Central memory CD4-positive, alpha-beta T cell (primary cell): ENCODE measurements at places on chromosomes 4 and X.

- no peak for DNase-seq
Measured at GRCh38 chr4:115054836-115055235, 58.6 kb downstream of the NDST4 start.

DNA sequence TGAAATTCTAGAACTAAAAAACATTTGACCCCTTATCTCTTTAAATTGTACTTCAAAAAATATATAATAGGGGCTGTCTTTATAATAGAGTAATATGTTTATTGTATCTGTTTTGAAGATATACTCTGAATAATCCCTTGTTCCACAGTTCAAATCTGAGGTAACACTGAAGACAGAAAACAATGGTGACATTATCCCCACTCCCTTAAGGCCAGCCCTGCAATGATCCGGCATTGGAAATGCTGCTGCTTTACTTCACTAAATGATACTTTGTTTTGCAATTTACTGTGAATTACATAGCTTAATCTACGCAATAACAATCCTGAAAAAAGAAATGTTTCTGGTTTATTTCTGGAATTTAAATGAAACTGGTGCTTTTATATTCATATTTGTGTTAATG lies 34.4 kb upstream of the ZFP42 start:
- DNase-seq = no peak

DNA sequence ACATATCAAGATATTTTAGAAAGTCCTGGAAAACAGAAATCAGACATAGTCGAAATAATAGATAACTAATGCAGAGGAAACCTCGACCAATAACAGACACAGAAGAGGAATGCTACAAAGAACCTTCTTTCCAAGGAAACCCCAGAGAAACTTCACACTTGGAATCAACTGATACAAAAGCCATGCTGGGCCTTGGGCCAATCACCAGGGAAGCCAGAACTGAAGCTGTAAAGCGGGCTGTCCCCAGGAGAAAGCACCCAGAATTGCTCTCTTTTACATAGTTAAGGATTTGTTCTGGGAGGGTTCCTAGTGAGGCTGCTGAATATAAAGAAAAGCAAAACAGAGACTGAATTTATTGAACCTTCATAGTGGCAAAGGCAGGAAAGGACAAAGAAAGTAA lies 100.5 kb downstream of the PRDM5 start:
- DNase-seq = no peak

DNA sequence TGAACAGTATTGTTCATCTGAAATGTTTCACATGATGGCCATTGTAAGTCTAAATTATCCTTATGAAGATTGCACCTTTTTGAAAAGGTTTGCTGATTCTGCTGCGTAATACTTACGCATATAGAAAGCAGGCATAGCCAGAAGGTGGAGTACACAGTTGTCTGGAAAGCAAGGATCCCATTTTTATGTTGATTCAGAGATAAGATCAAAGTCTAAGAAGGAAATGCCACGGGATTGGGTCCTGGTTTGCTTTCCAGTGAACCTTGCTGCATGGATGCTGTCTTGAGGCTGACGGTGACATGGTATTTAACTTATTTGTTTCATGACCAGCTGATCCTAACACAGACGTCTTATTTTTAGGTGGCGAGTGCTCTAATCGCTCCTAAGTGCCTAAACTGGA lies 15.5 kb downstream of the MAGEA9B start:
- DNase-seq = no peak

GRCh38 chr4:31234494-31234893 lies 514.3 kb downstream of the PCDH7 start:
- DNase-seq = no peak

DNA sequence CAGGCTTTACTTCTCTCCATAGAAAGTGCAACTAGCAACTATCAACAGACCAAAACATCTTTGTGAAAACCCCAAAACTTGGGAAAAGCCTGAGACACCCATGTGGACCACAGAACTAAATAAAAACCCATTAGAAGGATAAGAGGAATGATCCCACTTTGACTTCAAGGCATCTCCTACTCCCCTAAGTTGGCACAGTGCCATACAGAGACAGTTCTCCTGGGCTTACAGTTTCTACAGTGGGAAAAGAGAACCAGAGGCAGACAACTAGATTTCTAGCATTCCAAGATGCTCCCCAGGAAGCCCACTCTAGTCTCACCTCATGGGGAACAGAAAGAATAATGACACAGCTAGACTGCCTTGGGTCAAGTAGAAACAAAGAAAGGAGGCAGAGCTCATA lies 20.4 kb downstream of the TMLHE start:
- no peak for DNase-seq

DNA sequence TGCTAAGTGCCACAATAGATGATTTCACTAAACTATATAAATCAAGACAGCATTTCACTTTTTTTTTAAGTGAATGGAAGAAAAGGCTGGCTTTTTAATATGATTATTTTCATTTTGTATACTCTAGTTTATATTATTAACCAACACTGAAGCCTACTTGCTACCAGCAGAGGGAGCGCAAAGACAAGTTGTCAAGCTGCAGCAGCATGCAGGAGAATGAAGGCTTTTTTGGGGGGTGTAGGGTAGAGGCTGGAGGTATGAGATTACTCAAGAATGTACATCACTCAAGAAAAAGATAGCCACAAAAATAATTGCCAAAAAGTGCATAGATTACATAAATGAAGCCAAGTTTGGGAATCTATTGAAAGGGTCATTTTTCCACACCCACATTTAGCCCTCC lies 519.5 kb downstream of the FGF13 start:
- no peak for DNase-seq

- DNase-seq = no peak
Measured at GRCh38 chr4:71229477-71230270, 109.1 kb upstream of the SLC4A4 start.

DNA sequence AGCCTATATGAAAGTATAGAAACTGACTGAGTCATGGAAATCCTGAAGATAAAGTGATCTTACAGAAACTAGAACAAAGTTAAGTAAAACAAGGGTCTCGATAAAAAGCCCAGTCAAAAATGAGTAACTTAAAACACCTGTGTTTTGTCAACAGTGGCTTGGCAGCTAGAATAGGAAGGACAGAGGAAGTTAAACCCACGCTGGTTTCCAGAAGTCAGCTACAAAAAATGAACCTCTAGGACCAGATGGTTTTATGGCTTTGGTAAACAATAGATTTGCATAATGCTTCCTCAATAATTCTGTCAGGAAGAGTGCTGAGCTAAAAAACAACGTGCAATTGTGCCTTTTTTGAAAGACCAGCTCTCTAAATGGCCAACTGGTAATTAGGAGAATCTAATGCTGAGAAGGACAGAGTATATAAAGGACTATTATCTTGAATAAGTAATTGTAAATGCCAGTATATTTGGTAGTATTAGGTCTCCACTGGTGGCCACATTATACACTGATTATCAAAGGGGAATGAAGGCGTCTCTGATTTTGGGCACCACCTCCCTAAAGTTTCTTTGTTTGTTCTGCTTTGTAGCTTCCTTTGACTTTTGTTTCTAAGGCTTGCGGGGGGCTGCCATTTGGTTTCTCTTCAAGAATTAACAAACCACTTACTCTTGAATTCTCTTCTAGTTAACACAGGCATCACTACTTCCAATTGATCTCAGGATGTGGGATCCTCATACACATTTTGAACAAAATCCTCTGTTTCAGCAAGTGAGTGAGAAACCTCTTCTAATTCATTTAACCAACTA lies 72.2 kb upstream of the PPP3CA start:
- no peak for DNase-seq

DNA sequence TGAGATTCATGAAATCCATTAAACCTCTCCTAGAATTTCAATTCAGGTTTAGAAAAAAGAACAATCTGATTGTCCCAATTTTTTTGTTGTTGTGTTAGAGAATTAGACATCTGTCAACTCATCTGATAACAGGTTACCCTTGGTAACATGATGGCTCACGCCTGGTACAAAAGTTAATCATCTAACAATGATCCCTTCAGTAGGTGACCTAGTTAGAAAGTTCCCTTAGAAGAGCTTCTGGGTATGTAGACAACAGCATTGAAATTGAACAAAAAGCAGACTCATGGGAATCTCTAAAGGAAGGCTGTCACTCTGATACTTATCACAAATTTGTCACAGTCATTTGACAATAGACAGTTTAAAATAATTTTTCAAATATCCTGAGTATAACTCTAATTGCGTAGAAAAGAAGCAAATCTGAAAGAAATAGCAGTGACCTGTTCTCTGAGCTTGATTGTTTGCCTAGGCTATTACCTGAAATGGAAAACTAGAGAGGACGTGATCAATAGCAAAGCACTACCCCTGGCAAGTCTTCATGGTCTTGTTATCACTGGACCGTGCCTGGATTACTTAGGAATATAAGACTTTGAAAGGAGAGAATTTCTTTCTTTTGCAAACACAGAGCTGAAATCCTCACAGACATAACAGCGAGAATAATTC lies 880.4 kb upstream of the AGA start:
- no peak for DNase-seq

DNA sequence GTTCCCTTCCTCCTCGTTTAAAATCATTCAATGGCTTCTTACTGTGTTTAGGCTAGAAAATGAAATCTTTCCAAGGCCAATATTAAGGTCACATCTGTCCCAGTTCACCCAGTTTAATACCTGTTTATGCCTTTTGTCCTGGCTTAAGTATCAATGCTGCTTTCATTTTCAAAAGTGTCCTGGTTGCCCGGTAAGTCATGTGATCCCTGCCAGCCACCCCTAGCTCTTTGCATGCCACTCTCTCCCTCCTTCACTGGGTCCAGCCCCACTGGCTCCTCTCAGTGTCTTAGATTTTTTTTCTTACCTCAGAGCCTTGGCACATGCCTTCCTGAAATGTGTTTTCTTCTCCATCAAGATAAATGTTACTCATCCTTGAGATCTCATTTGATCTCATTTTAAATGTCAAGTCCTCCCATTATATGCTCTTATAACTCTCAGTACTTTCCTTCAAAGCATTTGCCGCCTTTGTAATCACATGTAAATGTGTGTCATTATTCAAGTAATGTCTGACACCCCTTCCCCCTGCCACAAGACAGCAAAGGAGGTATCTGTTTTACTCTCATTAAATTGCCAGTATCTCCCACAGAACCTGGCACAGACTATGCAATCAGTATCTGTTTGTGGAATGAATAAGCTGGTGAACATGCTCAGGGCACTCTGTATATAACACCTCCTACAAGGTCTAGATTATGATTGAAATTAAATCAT lies 472.5 kb upstream of the RPS6KA3 start:
- DNase-seq = no peak

- no peak for DNase-seq
Measured at GRCh38 chr4:139555705-139556070, 331 bp downstream of the SETD7 start.

DNA sequence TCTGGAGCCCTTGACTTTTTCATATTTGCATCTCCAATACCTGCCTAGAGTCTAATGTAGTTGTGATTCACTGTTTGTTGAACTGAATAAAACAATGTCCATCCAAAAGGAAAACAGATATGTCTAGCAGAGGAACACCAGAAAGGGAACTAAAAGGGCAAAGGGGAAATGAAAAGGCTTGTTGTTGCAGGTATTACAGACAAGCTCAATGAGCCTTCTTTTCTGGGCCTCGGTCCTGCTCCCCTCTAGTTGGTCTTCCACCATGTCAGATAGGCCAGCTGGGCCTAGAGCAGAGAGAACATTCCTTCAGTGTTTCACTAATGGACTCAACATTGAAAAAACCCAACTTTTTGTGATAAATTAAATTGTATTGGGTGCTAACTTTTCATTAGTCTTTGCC lies 55.4 kb downstream of the ZFX start:
- no peak for DNase-seq

DNA sequence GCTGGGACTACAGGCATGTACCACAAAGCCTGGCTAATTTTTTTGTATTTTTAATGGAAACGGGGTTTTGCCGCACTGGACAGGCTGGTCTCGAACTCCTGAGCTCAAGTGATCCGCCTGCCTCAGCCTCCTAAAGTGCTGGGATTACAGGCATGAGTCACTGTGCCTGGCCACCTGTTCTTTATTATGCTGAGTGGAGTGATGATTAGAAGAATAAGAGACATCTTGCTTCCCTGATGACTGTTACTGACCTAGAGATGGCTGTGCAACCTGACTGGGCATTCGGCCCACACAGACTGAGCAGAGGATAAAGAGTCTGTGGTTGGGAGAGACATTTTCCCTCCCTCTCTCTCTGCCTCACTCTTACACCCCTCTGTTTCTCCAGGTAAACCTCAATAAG lies 56.7 kb downstream of the SPINK2 start:
- DNase-seq = no peak

GRCh38 chr4:52983563-52984303 lies 121.6 kb downstream of the RASL11B start:
- peak; percentile 30 for DNase-seq

DNA sequence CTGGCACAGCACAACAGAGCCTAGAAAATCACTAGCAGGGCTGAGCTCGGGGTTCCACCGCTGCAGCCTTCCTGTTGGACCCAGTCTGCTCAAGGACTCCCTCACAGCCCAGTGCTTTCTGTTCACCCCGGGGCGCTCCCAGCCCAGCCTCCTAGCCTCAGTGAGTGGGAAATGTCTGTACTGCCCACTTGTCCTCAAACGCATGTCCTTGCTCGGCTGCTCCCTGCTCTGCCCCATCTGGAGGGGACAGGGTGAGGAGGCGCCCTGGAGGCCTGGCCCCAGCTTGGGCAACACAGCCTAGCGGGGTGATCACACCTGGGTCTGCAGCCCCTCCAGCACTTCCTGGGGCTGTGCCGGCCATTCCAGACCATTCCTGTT lies 11.9 kb upstream of the CCNQ start:
- no peak for DNase-seq

DNA sequence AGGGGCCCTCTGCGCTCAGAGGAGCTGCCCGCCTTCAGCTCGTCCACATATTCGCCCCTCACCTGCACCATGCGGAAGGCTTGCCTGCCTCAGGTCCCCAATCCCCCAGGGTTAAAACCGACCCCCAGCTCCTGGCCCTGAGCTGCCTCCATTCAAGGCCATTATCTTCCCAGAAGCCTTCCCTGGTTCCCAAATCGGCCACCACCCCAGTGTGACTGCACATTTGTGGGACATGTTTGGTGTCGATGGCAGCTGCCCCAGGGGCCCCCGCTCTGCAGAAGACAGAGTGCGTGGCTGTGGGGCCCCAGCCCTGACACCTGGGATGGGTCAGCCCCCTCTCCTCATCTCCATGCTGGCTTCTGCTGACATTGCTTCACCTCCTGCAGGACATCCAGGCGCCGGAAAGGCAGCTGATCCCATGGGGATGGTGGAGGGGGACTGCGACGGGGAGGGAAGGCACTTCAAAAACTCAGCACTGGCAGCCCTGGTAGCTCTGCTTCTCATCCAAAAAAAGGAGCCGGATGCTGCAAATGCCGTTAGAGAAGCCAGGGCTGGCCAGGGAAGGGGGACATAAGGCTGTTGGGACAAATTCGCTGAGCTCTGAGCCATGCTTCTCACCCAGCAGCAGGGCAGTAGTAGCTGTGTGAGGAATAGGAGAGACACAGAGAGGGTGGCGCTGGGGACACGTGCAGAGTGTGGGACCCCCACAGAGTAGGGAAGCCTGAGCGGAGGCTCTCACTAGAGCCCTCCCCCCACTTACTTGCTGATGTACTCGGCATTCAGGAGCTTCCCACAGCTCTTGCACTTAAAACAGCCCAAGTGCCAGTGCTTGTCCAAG lies 78.5 kb downstream of the ABLIM2 start:
- no peak for DNase-seq
